Heart right ventricle (tissue), 16 donors: ENCODE measurements at places on chromosomes 1 and 21. TPM values are rescaled to one million over a fixed set of nuclear protein-coding genes. Genes with fewer than 3 reads are reported as not detected.

The RTCA gene
- total RNA-seq: 41.4 TPM

- H3K36me3 ChIP-seq: no peaks in the 10 kb centered on the region
- no peak for DNase-seq
- no peak overlapping the region for H3K4me3 ChIP-seq
Measured at GRCh38 chr1:32765570-32766327, 51.4 kb downstream of the YARS1 start.

The FCAMR gene
- not detected for total RNA-seq

- no peak for DNase-seq
- H3K27ac ChIP-seq: no peak overlapping the region
- no peak overlapping the region for H3K4me3 ChIP-seq
- no peaks in the 10 kb centered on the region for H3K4me1 ChIP-seq
- H3K27me3 ChIP-seq: no peaks in the 10 kb centered on the region
Measured at GRCh38 chr1:161299347-161299746, 10.4 kb downstream of the MPZ start.

The PYHIN1 gene
- not detected for total RNA-seq

The S100A16 gene
- 46.4 TPM for total RNA-seq

The GJB5 gene
- not detected for total RNA-seq

DNA sequence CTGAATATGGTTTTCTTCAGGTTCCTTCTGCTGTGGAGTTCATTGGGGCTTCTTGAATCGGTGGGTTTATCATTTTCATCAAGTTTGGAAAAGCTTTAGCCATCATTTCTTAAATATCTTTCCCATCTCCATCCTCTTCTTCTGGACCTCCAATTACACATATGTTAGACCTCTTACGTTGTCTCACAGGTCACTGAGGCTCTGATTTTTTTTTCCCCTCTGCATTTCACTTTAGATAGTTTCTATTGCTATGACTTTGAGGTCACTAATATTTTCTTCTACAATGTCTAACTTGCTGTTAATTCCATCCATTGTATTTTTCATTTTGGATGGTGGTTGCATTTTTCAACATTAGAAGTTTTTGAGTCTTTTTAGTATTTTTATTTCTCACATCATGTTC, 47.3 kb upstream of the CASZ1 start:
- H3K4me3 ChIP-seq: no peak overlapping the region
- H3K36me3 ChIP-seq: no peaks in the 10 kb centered on the region
- no peak overlapping the region for H3K27ac ChIP-seq
- H3K27me3 ChIP-seq: peaks cover 3% of the 10 kb centered on the region
- no peak for DNase-seq
